OCI-LY7 (cell line): ENCODE measurements at places on chromosomes 5 and 9.
A peak's percentile ranks its signal among the peaks of the same experiment; 100 is the strongest.

DNA sequence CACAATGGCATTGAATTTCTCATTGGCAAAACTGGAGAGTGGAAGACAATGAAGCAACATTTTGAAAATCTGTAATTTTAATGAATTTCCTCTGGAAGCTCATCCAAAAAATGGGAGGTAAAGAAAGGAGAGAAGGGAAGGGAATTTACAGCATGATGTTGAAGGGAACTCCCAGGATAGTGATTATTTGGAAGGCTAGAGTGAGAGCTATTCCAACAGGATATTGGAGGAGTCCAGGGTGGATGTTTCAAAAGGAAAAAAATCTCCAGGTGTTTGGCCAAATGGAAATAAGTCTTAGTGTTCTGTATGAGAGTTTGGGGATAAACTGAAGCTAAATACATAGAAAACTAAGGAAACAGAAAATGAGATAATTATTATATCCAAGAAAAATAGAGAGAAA, 106.2 kb downstream of the IZUMO3 start:
- DNase-seq = no peak

DNA sequence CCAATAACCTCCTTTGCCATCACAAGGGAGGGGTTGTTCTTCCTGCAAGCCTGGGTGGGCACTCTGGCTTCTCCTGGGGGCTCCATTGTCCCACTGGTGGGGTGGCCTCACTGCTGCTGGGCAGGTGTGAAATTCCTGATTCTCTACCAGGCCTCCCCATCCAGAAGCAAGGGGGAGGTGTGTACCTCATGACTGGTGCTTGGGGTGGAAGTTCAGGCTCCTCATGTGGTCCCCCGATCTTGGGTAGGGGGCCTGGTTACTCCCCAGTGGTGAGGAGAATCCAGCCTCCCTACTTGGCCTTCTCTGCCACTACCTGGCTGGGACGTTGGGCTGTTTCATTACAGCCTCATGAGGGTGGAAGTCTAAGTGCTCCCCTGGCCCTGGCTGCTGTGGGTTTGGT, 433.9 kb downstream of the IRX2 start:
- no peak for DNase-seq

DNA sequence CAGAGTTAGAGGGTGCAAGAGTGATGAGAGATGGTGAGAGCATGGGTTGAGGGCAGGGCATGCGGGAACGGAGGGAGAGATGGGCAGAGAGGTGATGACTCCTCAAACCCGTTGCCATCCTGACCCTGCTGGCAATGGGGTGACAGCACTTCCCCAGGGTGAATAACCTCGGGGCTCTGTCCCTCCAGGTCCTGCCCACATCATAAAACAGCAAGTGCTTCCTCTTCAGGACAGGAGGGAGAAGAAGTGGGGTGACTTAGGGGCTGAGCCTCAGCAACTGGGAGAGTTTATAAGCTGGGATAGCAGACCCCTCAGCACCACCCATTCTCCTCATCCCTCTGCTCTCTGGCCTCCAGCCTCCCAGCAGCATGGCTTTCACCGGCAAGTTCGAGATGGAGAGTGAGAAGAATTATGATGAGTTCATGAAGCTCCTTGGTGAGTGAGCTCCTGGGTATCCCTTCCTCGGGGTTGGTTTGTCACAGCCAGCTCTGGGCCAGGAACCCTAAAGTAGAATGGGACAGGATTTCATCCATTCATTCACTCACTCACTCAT, at the start of gene FABP6:
Gene FABP6 (plus strand): TSS at position 317 of the 553 bp plus-strand sequence. CDS start 52 bp downstream, at position 369.
- no peak for DNase-seq

- no peak for DNase-seq
These were observed 142.8 kb upstream of the PDE4D start for GRCh38 chr5:60036192-60036938.

DNA sequence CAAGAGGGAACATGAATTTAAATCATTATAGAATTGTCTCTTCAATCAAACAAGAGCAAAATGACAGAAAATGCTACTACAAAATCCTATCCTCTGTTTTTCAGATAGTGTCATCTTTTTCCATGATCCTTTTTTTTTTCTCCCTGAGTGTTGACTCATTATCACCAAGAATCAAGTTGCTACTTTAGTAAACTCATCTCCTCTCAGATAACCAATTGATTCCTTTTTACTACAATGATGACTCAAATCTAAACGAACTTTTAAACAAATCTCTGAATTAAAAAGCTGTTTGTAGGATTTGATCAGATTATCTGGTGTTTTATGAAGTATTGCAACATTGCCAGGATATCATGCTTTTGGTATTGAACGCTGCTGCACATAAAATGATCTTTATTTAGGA, 23.9 kb upstream of the IL7R start:
- DNase-seq = no peak

GRCh38 chr5:146860213-146860893, 18.2 kb downstream of the PPP2R2B start:
- no peak for DNase-seq

DNA sequence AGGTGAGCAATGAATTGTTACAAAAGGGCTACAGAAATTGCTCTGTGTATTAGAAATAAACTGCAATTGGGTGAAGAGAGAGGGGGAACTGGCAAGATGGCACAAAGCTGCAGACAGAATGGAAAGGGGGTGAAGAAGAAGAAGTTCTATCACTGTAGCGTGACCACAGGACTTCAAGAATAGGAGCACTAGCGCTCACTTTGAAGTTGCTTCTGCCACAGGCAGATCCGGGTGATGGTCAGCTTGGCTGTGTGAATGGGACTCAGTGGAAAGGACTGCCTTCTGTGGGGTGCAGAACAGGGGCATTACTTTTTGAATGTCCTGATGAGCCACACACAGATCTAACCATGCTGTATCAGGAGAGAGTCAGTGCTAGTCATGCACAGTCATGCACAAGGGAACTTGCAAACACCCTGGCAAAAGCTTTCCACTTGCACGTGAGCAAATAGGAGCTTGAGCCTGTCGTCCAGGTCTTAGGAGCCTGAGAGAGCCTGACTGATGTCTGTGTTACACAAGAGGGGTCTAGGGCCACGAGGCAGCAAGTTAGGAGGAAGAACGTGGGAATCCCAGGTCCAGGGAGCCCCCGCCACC, 16.3 kb downstream of the IL5 start:
- DNase-seq = no peak

GRCh38 chr9:5435912-5436311, 1.8 kb downstream of the PLGRKT start:
- DNase-seq = no peak

GRCh38 chr5:91534332-91534731, 151.2 kb upstream of the ARRDC3 start:
- DNase-seq = no peak

DNA sequence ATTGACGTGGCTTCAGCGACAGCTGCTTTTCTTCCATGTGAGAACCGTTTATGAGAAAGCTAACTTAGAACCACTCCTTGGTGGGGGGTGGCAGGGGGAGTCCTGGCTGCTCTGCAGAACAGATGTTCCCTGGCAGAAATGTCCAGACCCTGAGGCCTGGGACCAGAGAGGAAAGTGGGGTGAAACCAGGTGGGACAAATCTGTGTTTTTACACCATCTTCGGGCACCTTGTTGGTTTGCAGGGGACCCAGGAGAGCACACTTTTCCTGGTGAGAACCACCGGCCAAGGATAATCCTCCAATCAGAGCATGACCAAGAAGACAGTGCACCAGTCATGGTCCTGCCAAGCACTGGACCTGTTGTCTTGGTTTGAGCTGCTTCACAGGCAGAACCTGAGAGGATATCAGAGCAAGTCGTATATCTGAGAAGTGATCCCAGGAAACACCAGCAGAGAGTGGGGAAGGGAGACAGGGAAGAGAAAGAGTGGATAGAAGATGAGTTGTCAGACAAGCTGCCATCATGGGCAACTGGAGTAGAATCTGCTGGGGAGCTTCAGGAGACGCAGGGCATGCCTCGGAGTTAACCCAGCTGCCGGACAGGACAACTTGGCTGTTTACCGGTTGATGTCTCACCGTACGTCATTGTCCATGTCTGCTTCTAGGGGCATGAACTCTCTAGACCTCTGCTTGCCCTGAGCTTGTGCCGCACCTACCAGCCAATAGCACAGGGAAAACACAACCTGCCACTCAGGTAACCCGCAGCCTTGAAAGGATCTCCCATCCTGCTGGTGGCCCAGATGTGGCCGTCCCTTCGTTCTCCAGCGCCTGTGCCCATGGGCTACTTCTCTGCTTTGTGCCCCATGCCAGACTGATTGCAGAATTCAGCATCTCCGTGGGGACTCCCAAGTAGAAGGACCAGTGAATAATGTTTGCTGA, 178.4 kb upstream of the MVB12B start:
- no peak for DNase-seq

GRCh38 chr9:137372693-137373610, 50.0 kb downstream of the EXD3 start:
- no peak for DNase-seq

DNA sequence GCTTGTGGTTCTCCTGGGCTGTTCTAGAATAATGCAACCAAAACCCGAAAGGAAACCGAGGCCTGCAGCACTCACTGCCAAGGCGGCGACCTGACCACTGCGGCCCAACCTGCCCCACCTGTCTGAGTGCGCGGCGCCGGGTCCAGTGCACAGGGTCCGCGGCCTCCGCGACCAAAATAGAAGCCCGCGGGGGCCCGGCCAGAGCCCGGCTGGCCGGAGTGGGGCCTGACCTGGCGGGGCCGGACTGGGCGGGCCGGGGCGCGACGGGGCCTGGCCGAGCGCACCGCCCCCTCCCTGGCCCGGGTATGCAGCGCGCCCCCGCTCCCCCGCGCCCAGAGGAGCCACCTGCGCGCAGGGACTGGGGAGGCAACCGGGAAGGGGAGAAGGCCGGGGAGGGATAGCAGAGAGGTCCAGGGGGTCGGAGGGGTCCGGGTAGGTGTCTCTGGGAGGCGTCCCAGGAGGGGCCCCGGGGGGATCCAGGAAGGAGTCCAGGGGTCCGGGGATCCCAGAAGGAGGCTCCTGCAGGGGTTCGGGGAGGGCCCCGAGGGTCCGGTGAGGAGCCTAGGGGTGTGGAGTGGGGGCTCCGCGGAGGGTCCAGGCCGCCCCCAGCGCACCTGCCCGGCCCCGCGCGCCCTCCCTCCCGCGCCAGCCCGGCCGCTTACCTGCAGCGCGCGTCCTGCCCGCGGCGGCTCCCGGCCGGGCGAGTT, 503 bp downstream of the SEMA4D start:
- DNase-seq = no peak

GRCh38 chr5:57698802-57699201, 216.2 kb upstream of the ACTBL2 start:
- DNase-seq = no peak

GRCh38 chr9:20426019-20426418, 196.3 kb downstream of the MLLT3 start:
- DNase-seq = no peak

GRCh38 chr9:110579034-110579861, at the start of gene SVEP1:
Gene SVEP1, minus strand, starts transcription at chr9:110579741. Its CDS starts 198 bp downstream, at chr9:110579543.
- DNase-seq = no peak

- no peak for DNase-seq
These were observed 142.6 kb downstream of the SAXO1 start for GRCh38 chr9:18890372-18890771.

DNA sequence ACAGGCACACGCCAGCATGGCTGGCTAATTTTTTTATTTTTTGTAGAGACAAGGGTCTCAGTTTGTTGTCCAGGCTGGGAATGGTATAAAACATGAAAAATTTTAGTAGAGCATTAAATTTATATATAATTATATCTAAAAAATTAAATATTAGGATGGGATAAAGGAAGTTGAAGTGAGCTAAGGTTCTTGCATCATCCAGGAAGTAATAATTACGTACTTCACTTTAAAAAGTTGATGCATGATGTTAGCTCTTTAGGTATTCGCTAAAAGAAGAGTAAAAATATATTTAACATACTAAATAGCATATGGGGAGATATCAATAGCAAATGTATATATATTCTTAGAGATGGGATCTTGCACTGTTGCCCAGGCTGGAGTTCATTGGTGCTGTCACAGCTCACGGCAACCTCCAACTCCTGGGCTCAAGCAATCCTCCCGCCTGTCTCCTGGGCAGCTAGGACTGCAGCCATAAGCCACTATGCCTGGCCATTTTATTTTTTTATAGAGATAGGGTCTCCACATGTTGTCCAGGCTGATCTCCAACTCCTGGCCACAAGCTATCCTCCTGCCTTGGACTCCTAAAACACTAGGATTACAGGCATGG, 12.3 kb downstream of the DCAF10 start:
- no peak for DNase-seq

GRCh38 chr9:86238861-86239770, 20.3 kb downstream of the C9orf153 start:
- DNase-seq = no peak

GRCh38 chr5:16803831-16804230, 132.3 kb downstream of the MYO10 start:
- DNase-seq = no peak

GRCh38 chr9:113584428-113585084, 121.0 kb downstream of the RGS3 start:
- no peak for DNase-seq

DNA sequence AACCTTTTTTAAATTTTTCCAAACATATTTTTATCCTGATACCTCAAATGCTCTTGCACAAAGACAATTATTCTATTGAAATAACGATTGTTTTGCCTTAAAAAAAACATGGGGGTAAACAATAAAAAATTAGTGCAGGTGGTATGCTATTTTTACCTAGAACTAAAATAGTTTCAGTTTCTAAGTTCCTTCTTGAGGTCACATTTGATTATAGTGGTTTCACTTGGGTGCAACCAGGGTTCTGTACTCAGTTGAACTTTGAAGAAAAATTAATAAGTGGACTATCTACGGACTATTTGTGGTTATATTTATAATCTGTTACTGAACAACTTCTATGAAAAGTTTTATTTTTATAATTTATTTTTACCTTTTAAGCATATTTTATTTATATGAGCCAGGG, 387.1 kb upstream of the IZUMO3 start:
- DNase-seq = peak; percentile 77

GRCh38 chr9:71768388-71769174, at the start of gene CEMIP2:
Gene CEMIP2, minus strand, starts transcription at chr9:71768513. Its CDS starts 18,140 bp downstream, at chr9:71750373.
- DNase-seq = peak; percentile 88

- no peak for DNase-seq
These were observed 25.5 kb downstream of the FOXI1 start for GRCh38 chr5:170131235-170131634.

- no peak for DNase-seq
These were observed 20.0 kb upstream of the AGGF1 start for GRCh38 chr5:77010243-77010642.

GRCh38 chr5:73962801-73963425, 336.9 kb downstream of the ARHGEF28 start:
- DNase-seq = no peak

- DNase-seq = no peak
These were observed 66.6 kb downstream of the DENND1A start for GRCh38 chr9:123863164-123863855.

DNA sequence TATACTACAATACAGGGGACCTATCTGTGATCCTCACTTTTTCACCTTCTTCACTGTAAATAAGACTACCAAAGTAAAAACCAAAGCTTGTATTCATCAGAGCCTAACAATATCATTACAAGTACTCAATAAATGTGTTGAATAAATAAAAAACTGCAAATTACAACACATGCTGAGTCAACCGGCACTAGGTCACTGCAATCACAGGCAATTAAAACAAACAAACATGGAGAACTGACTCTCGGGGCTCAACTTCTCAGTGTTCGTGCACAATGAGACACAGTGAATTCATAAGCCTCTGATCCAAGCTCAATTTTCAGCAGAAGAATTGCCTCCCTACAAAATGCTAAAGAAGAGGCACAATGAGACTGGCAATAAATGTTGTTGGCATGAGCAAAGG, 69.2 kb downstream of the CDK5RAP2 start:
- no peak for DNase-seq
